ENCODE measurements at places on chromosomes 5 and 9.
A peak's percentile ranks its signal among the peaks of the same experiment; 100 is the strongest.

- DNase-seq, result no peak
Observed at GRCh38 chr9:70534471-70534870, 120.0 kb upstream of the KLF9 start.

DNA sequence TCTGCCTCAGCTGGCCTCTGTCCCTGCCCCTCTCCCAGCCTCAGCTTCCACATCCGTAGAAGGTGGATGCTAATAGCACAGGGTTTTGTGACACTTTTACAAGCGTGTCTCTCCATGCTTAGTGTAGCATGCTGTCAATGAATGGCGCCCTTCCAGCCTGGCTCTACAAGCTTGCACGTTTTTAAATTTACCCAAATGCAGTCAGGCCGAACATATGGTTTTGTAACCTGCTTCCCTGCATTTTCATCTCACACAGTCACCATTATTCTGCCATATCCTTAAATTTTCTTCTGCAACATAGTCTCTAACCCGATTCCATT lies 28.8 kb downstream of the FAM163B start:
- DNase-seq, result no peak

- DNase-seq, result no peak
Observed at GRCh38 chr9:113660196-113660595, 196.7 kb downstream of the RGS3 start.

- DNase-seq, result no peak
Observed at GRCh38 chr5:83096660-83097339, 19.5 kb downstream of the XRCC4 start.

GRCh38 chr5:43019614-43020398 lies 20.3 kb downstream of the ANXA2R start:
- no peak for DNase-seq

GRCh38 chr9:136550439-136551289 lies 4.8 kb upstream of the NOTCH1 start:
- peak; percentile 53 for DNase-seq

DNA sequence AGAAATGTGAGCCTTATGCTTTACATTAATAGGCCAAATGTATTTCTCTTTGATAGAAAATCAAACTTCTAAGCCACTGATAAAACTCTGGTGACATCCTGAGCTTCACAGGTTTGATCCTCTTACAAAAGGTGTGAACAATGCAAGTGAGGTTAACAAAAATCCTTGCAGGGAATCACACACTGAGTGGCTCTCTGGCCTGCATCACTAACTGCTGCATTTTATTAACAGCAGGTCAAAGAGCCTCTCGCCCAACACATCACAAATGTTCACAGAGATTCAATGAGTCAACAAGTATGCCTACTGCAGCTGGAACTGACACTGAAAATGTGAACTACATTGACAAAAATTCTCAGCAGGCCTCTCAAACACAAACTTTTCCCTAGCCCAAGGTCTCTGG lies 122.3 kb downstream of the SEMA5A start:
- no peak for DNase-seq

GRCh38 chr5:99133921-99134320 lies 205.1 kb upstream of the CHD1 start:
- no peak for DNase-seq

GRCh38 chr5:102014371-102014770 lies 281.7 kb downstream of the SLCO4C1 start:
- DNase-seq, result no peak

DNA sequence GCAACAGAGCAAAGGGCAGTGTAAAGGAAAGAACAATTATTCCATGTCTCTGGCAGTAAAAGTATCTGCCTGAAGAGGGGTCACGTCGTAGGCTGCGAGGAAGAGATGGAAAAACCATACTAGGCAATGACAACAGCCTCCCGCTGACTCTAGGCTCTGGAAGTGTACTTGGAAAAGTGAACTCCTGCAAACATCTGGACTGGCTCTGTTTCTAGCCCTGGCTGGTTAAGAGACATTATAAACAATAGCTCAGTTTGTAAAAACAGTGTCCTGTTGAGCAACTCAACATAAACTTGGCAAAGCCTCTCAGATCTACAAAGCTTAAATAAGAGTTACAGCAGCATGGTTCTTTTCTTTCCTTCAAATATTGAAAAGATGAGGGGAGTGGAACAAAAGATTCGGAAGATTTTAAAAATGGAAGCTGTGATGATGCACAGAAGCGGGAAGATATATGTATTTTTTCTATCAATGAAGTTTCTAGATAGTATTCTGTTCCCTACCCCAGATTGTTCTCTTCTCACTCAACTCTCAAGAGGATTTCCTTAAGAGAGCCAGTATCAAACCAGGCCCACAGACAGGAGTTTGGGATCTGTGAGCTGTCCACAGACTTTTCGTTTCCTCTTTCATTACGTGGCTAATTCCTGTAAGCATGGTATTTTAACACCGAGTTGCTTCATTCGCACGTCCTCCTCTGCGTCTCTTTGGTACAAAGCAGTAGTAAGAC lies 79.4 kb downstream of the SPTLC1 start:
- DNase-seq, result no peak
